Osteocyte (in vitro differentiated cells): ENCODE measurements at places on chromosomes 3 and 15. TPM values are rescaled to one million over a fixed set of nuclear protein-coding genes. Genes with fewer than 3 reads are reported as not detected.
A peak's percentile ranks its signal among the peaks of the same experiment; 100 is the strongest.

GRCh38 chr3:184373422-184373821, 4.6 kb downstream of the THPO start:
- H3K27me3 ChIP-seq, result peaks cover 37% of the 10 kb centered on the region
- peaks cover 52% of the 10 kb centered on the region for H3K4me1 ChIP-seq
- no peak overlapping the region for H3K27ac ChIP-seq
- peaks cover 16% of the 10 kb centered on the region for H3K36me3 ChIP-seq

The GPR156 gene
- 0.24 and 0.48 TPM in 2 replicates for total RNA-seq

- peaks cover 5% of the 10 kb centered on the region for H3K4me1 ChIP-seq
- no peak for DNase-seq
- H3K36me3 ChIP-seq, result no peaks in the 10 kb centered on the region
- H3K27ac ChIP-seq, result peak overlapping the region; percentile 42
Measured at GRCh38 chr3:186746008-186746407, 28.8 kb downstream of the KNG1 start.

DNA sequence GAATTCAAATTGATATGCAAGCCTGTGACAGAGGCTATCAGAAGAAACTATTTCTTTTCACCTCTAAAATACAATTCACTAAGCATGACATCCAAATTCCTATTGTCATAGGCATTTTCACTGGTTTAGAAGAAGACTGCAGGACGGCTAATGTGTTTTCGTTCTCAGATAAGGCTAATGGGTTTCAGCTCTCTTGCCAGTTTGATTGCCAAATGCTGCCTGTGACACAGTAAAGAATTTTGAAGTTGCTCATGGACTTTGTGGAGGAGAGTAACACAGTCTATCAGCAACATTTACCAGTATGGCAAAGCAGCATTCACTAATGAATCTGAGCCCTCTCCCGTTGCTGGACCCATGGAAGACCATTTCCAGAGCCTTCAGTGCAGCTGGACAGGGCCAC, 948.1 kb downstream of the FHIT start:
- no peak overlapping the region for H3K27ac ChIP-seq
- peaks cover 16% of the 10 kb centered on the region for H3K4me1 ChIP-seq
- no peaks in the 10 kb centered on the region for H3K36me3 ChIP-seq
- no peak overlapping the region for H3K4me3 ChIP-seq
- no peaks in the 10 kb centered on the region for H3K27me3 ChIP-seq

The RAD54L2 gene
- 27.3 and 28.3 TPM in 2 replicates for total RNA-seq

DNA sequence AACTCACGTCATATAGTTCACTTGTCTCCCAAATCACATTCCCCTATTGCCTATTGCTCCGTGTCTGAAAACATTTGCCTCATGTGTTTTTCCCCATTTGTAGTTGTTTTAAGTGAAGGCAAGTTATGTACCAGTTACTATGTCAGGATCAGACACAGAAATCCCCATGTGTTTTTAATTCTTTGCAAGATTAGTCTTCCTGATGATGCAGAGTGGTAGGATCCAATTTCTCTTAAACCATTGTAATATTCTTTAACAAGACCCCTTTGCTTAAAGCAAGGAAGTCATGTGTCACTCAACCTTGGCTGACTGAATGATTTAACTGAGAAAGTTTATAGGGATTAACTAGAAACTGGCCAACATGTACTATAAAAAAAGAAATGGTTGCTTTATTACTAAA, 164.4 kb downstream of the OPA1 start:
- H3K27ac ChIP-seq, result no peak overlapping the region
- no peak overlapping the region for H3K4me3 ChIP-seq
- peaks cover 6% of the 10 kb centered on the region for H3K36me3 ChIP-seq
- no peaks in the 10 kb centered on the region for H3K4me1 ChIP-seq
- H3K27me3 ChIP-seq, result peaks cover 62% of the 10 kb centered on the region
- DNase-seq, result no peak

DNA sequence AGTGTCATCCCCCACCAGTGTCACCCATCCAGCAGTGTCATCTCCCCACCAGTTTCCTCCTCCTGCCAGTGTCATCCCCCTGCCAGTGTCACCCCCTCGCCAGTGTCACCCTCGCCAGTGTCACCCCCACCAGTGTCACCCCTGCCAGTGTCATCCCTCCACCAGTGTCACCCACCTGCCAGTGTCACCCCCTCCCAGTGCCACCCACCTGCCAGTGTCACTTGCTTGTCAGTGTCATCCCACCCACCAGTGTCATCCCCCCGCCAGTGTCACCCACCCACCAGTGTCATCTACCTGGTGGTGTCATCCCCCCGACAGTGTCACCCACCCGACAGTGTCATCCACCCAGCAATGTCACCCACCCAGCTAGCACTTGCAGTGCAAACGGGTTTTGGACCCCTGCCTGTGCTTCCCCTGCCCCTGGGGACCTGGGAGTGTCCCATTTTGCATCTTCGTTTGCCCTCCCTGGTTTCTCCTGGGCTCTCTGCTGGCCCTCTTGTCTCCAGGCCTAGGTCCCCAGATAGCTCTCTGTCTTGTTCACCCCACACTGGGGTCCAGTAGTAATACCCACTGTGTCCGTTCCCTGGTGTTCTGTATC, 99.8 kb upstream of the PRR20G start:
- H3K27ac ChIP-seq, result no peak overlapping the region
- DNase-seq, result no peak
- no peaks in the 10 kb centered on the region for H3K4me1 ChIP-seq
- no peaks in the 10 kb centered on the region for H3K36me3 ChIP-seq
- no peak overlapping the region for H3K4me3 ChIP-seq

GRCh38 chr3:64867224-64867623, 179.4 kb upstream of the ADAMTS9 start:
- no peak overlapping the region for H3K4me3 ChIP-seq
- no peak overlapping the region for H3K27ac ChIP-seq
- DNase-seq, result no peak
- H3K27me3 ChIP-seq, result no peaks in the 10 kb centered on the region

DNA sequence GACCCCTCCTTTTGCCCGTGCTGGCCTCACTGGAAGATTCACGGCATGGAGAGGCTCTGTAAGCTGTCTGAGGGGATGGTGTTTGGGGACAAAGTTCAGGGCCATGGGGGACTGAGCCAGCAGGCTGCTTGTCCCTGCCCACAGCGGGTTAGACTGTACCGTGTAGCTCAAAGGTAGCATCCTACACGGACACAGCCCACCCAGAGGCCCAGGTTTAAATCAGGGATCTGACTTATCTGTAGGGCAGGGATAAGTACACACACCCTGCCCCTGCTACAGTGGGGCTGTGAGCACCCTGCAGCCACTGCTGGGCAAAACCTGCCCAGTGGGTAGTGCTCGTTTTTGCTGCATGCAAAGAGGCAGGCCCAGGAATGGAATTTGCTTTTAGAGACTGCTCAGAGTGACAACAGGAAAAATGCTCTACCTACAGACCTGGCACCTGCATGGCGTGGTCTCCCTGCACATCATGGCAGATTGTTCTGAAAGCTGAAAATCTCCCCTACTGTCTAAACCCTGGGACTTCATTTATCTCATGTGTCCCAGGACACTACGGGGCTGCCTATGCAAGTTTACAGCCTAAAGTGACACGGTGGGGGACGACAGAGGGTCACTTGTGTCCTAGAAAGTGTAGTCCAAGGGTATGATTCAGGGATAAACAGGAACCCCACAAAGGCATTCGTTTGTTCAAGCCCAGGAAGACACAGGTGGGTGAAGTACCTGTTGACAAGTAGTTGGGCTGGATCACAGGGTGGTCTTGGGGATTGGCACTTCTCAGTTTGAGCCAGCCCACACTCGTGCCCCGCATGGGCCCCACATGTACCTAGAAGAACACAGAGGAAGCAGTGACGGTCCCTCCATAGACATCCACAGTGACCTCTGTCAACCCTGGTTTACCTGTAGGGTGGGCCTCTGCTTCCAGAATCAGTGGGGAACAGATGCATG, 27.7 kb downstream of the CHDH start:
- H3K27me3 ChIP-seq, result no peaks in the 10 kb centered on the region
- H3K27ac ChIP-seq, result no peak overlapping the region
- H3K4me3 ChIP-seq, result no peak overlapping the region
- H3K4me1 ChIP-seq, result no peaks in the 10 kb centered on the region
- peak; percentile 63 for DNase-seq

GRCh38 chr3:52523386-52524257, 10.0 kb downstream of the NT5DC2 start:
- peaks cover 17% of the 10 kb centered on the region for H3K36me3 ChIP-seq
- H3K4me1 ChIP-seq, result peaks cover 3% of the 10 kb centered on the region

DNA sequence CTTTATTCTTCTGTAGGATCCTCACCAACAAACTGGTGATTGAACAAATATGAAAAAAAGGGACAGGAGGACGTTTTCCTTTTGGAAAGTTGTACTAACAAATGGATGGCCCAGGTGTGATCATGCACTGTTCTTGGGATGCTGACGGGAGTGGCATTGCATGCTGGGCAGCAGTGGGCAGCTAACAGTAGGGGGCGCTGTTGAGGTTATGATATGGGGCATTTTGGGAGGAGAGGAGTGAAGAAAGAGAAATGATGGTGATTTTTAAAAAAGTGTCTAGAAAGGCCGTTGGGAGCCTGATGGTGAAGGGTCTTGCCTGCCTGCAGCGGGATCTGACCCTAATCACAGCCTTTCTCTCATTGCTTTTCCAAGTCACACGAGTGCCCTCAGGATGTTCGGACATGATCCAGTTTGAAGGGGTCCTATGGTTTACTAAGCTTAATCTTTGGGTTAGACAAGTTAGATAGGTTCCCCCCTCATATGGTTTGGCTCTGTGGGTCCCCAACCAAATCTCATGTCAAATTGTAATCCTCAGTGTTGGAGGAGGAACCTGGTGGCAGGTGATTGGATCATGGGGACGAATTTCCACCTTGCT, 46.2 kb upstream of the PRTG start:
- H3K27ac ChIP-seq, result no peak overlapping the region
- H3K4me3 ChIP-seq, result no peak overlapping the region
- no peak for DNase-seq
- no peaks in the 10 kb centered on the region for H3K27me3 ChIP-seq
- H3K4me1 ChIP-seq, result peaks cover 9% of the 10 kb centered on the region
- no peaks in the 10 kb centered on the region for H3K36me3 ChIP-seq

GRCh38 chr3:27669591-27669990, 52.5 kb downstream of the EOMES start:
- H3K4me3 ChIP-seq, result no peak overlapping the region
- no peak for DNase-seq
- H3K27ac ChIP-seq, result no peak overlapping the region
- H3K27me3 ChIP-seq, result no peaks in the 10 kb centered on the region

The IGSF10 gene
- total RNA-seq, result 1.2 and 1.4 TPM in 2 replicates

- H3K4me3 ChIP-seq, result no peak overlapping the region
- H3K36me3 ChIP-seq, result no peaks in the 10 kb centered on the region
- no peak overlapping the region for H3K27ac ChIP-seq
- no peaks in the 10 kb centered on the region for H3K4me1 ChIP-seq
- DNase-seq, result no peak
- H3K27me3 ChIP-seq, result peaks cover 5% of the 10 kb centered on the region
Measured at GRCh38 chr15:98410328-98410727, 238.0 kb upstream of the IGF1R start.

The PLSCR4 gene
- 43.4 and 44.3 TPM in 2 replicates for total RNA-seq

The FETUB gene
- not detected in 2 replicates for total RNA-seq

The C3orf52 gene
- 1.0 and 1.4 TPM in 2 replicates for total RNA-seq

The PRTG gene
- total RNA-seq, result 2.1 and 2.2 TPM in 2 replicates

The FOXB1 gene
- total RNA-seq, result not detected in 2 replicates
